ENCODE measurements at places on chromosomes 5 and 9.

GRCh38 chr5:169668732-169669131 lies 31.7 kb downstream of the DOCK2 start:
- no peak for DNase-seq

- no peak for DNase-seq
Measured at GRCh38 chr5:55407984-55408383, 100.2 kb downstream of the MTREX start.

DNA sequence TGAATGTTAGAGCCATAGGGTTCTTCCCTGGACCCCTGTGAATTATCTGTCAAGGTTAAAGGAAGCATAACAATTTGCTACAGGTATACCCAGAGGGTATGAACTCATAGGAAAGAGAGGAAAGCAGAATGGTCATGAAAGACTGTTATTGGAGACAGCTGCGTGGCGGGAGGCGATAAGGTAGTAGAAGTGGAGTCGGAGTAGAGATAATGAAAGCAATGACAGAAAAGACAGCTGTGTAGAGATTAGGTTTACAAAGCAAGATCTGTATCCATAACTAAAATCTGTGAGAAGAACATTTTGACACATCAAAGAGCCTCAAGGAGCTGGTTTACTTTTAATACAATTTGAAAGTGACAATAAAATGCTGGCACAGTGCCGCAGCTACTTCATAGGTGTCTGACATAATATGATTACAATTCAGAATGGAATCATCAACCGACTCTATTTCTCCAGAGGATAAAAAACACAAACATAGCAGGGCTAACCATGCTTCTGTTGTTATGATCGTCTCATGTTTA lies 603.9 kb downstream of the CDH12 start:
- no peak for DNase-seq

DNA sequence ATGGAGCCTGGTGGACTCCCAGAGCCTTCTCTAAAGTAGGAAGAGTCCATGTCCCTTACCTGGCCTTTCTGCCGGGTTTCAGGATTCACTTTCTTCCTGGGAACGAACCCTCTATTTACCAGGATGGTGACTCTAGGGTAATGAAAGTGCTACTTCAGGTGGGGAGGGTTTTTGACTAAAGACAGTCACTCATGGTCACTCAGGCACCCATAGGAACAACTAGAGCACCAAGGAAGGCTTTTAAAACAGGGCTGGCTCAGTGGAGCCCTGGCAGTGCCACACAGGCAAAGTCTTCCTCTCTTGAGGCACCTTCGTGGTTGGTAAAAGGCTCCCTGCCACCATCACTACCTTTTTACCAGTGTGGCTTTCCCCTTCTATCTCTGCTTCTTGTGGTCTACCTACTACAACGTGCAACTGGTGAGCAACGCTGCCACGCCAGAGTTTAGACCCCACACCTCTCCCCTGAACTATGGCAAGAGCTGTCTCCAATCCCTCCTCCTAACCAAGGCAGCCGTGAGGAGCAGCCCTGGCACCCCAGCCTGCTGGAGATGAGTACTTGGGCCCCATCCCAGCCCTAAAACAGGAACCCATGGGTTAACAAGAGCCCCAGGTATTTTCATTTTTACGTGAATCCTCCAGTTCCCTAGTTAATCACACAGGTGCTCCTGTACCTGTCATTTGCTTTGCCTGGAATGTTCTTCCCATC lies 3.5 kb downstream of the SURF1 start:
- no peak for DNase-seq

DNA sequence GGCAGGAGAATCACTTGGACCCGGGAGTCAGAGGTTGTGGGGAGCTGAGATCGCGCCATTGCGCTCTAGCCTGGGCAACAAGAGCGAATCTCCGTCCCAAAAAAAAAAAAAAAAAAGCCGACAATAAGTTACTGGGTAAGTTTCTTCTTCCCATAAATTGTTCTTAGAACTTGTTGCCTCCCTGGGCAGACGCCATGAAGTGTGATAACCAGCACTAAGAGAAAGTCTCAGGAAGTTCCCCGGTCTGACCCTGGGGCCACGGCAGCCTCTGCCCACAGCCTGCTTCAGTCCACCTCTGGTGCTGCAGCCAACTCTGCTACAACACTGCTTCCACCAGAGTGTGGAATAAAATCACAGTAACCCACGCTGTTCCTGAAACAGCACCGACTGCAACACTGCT lies 19.1 kb downstream of the LPCAT1 start:
- no peak for DNase-seq

GRCh38 chr9:70601000-70601951 lies 186.8 kb upstream of the KLF9 start:
- no peak for DNase-seq

- no peak for DNase-seq
Measured at GRCh38 chr9:123798195-123798594, 131.7 kb downstream of the DENND1A start.

DNA sequence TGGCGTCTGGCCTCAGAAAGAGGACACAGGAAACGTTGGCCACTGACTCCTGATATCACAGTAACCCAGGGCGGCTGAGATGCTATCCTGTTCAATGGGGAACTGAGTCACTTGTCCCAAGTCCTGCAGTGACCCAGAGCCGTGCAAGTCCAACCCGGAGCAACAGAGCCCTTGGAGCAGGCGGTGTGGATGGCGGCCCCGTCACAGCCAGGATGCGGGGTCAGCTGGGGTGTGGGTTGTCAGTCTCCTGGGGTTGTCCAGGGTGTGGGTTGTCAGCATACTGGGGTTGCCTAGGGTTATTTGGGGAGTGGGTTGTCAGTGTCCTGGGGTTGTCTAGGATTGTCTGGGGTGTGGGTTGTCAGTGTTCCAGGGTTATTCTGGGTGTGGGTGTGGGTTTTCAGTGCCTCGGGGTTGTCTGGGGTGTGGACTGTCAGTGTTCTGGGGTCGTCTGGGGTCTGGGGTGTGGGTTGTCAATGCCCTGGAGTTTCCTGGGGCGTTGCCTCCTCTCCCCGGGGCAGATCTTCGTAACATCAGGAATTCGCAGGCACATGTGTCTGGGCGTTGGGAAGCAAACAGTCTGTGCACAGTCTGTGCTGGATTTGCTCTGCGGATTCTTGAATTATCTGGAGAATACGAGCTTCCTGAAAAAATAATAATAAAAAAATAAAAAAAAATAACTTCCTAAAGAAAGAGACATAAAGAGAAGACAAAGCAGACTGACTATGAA lies 257.5 kb downstream of the PARP8 start:
- no peak for DNase-seq

GRCh38 chr9:20722221-20722620 lies 38.2 kb downstream of the FOCAD start:
- DNase-seq = no peak

- no peak for DNase-seq
Measured at GRCh38 chr5:79793722-79794121, 104.1 kb downstream of the CMYA5 start.

- no peak for DNase-seq
Measured at GRCh38 chr5:112637343-112637742, 100.3 kb upstream of the APC start.

- DNase-seq = peak; percentile 52
Measured at GRCh38 chr5:176837707-176838115, 27.4 kb downstream of the UNC5A start.

GRCh38 chr9:125332527-125332926 lies 70.9 kb downstream of the GAPVD1 start:
- no peak for DNase-seq

DNA sequence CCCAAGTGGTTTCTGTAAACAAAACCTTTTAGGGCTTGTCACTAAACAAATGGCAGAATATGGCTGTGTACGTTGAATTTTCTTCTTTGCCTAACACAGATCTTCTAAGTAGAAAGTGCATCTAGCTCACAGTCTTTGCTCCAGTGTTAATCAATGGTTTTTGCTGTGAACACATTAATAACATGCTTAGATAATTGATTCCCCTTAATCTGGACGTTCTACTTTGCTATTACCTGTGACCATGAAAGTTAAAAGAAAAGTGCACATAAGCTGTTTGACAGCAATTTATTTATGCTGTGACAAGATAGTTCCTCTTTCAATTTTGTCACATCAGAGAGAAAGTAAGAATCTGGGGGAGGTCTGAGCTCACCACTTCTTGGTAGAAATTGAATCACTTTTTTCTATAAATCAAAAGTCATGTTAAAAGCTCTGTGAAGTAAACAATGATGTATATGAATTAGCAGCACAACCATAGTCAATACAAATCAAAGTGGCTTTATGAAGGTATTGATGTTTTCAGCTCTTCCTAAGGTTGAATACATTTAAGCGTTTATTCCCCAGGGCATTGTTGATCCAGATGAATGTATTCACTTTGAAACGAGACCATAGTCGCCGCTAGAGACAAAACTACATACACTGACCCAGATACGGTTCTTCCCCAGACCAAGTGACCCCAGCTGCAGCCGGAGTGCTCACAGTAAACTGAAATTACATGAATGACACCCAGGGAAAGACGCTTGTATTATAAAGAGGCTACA lies 174.6 kb upstream of the ZNF608 start:
- DNase-seq = no peak

GRCh38 chr5:6505416-6505755 lies 56.7 kb downstream of the UBE2QL1 start:
- DNase-seq = no peak

GRCh38 chr9:109401169-109401989 lies 80.5 kb upstream of the EPB41L4B start:
- DNase-seq = no peak

DNA sequence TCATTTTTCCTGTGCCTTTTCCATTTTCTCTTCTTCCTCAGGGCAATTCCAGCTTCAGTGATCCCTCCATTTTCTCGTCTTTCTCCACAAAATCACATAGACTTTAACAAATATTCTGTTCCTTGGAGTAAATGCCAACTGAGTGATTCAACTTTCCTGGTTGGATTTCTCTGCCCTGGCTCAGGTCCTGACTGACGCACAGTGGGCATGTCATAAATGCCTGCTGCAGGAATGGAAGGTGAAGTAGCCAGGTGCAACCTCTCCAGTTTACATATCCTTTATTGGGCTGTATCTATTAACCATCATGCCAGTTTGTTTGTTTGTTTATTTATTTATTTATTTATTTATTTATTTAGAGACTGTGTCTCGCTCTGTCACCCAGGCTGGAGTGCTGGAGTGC lies 95.1 kb downstream of the MEF2C start:
- no peak for DNase-seq

DNA sequence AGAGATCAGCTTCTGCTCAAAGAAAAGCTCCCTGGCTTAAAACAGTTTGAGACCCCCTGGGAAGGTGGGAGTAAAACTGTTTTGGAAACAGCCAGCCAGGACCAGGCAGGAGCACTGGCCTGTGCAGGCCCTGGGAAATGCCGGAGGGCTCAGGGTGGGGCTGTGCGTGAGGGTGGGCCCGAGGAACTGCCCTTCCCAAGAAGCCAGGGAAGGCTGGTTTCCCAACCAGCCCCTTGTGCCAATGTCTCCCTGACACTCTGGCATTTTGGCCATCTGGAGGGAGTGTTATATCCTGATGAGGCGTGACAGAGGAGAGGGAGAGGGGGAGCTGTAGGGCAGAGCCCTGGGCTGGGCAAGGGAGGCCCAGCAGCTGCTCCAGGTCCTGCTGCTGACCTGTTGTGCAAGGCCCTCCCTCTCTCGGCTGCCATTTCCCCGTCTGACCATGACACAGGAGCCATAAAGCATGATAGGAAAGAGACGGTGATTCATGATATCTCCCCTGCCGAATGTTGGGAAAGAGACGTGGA lies 16.1 kb downstream of the OLFML2A start:
- no peak for DNase-seq
